NCI-H2029 treated with DMSO at 0.1 percent for 48 hours (cell line): ENCODE measurements at places on chromosomes 2 and 18.

DNA sequence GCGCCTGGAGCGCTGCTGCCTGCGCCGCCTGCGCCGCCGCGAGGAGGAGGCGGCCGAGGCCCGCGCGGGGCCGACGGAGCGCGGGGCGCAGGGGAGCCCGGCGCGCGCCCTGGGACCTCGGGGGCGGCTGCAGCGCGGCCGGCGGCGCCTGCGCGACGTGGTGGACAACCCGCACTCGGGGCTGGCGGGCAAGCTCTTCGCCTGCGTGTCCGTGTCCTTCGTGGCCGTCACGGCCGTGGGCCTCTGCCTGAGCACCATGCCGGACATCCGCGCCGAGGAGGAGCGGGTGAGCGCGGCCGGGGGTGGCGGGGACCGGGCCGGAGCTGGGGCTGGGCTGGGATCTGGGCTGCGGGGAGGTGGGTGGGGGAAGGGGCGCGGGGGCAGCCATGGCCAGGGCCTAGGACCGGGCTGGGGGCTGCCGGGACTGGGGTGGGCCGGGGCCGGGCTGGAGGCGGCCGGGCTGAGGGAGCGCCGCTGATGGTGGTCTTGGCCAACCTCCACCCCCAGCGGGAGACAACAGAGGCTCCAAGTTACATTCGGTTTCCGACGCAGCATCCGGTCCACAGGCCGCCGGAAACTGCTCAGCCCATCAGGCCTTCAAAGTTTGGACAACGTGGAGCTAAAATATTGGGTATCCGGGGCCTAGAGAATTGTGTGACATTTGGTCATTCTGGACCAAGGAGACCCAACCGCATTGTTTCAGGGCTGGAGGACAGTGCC lies 66.4 kb downstream of the KCNG2 start:
- DNase-seq, result no peak

GRCh38 chr18:26271917-26272549 lies 45.8 kb downstream of the TAF4B start:
- no peak for DNase-seq

- no peak for DNase-seq
These were observed 69.1 kb downstream of the UXS1 start for GRCh38 chr2:106124905-106125549.

DNA sequence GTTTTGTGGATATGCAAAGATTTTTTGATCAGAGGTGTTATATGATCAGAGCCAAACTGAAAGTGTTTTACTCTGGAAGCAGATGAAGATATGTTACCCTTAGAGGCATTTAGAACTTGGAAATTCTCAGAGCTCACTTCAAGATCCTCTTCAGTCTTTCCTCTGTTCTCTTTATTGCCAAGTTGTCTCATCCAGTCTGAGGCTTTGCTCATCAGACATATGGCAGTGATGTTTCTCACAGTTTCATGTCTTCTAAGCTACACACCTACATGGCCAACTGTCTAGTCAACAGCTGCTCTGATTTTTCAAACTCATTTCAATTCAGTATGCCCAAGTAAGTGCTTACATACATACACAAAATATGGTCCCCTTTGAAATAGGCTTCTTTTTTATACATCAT lies 1504.3 kb upstream of the PIK3C3 start:
- DNase-seq, result no peak

DNA sequence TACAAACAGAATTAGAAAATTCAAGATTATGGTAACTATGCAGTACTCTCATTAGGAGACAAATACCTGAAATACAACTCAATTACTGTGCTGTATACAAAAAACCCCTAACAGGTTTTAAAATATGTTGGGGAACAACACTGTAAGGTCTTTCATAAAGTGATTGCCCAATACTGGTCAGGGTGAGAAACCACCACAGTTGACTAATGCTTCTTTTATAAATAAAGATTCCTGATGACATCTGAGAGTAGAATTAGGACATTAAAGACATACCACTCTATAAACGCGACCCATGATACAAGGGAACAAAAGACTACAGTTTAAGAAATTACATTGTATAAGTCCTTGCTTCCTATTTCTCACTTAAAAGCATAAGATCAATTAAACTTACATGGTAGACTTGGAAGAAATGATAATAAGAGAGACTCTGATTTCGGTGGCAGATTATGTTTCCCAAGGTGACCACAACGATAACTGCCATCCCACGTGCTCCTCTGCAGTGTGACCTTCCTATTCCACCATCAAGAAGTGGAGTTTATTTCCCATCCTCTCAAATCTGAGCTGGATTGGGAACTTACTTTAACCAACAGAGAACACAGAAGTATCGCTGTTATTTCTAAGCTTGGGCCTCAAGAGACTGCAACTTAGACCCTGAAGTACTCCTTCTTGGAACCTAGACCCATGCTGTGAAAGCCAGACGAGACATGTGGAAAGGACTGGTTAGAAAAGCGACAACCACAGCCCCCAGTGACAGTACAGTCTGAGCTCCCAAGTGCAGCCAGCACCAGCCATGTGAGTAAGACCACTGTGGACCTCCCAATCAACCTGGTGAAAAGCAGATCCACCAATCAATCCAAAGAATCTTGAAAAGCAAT lies 52.3 kb downstream of the ZNF521 start:
- DNase-seq, result no peak

GRCh38 chr18:59232309-59233016 lies 12.5 kb downstream of the GRP start:
- DNase-seq, result no peak

DNA sequence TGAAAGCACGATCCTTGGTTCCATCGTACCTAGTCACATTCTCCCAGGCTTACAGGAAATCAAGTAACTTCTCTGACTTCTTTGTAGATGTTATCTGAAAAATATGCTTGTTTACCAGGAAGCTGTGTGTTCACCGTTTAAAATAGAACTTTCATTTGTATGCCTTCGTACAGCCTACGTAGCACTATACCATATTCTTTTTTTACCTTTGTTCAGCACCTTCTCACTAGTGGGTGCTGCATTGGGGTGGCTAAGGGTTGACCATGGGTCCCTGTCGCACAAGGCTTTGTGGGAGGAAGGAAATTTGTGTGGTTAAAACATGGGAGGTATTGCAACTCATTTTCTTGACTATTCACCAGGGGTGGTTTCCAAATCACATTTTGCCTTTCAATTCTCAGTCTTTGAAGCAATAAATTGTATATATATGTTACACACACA lies 16.6 kb downstream of the MALT1 start:
- no peak for DNase-seq

- DNase-seq, result no peak
These were observed 109.8 kb downstream of the UPP2 start for GRCh38 chr2:158211502-158211901.

GRCh38 chr2:240815761-240816583 lies 4.0 kb downstream of the KIF1A start:
- no peak for DNase-seq

DNA sequence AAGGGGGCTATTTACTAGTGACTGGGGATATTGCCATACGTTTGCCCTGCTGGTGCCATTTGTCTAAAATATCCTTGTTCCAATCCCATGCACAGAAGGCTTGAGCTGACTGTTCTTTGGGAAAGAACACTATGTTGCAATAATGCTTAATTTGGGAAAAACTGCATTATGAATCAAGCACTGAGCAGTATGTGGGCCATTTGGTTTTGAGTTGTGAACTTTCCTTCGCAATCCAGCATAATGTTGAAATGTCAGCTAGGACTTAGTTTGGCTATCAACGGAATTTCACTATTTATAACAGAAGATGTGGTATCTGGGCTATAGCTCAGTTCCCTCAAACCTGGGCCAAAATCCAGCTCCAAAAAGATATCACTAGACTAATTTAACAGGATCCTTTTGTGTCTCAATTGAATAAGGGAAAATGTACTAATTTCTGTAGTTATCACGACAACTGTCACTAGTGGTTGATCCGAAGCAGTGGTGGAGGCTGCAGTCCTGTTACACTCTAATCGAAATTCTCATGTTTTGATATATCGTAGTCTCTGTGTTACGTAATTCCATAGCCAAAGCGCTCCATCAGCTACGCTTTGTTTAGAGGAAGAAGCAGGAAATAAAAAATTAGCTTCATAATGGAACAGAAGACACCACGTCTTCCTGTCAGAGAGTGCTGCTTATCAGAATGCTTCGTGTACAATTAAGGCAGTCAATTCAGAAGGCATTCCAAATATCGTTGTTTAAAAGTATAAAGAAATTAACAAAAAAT lies 686.8 kb upstream of the SALL3 start:
- no peak for DNase-seq

DNA sequence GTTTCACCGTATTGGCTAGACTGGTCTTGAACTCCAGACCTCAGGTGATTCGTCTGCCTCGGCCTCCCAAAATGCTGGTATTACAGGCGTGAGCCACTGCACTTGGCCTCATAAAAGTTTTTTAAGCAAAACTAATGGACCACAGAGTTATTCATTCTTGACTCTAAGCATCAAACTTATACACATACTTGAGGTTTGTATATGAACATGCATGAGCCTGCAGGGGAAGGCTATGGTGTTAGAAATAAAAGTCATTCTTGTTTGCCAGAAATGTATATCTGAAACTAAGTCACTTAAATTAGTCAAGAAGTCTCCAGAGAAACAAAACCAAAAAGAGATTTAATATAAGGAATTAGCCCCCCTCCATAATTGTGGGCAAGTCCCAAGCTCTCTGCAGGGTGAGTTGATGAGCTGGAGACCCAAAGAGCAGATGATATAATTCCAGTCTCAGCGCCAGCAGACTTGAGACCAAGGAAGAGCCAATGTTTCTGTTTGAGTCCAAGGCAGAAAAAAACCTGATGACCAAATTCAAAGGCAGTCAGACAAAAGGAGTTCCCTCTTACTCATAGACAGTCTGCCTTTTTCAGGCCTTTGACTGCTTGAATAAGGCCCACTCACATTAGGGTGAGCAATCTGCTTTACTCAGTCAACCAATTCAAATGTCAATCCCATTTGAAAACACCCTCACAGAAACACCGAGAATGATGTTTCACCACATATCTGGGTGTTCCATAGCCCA lies 69.0 kb upstream of the DSG1 start:
- DNase-seq, result no peak

DNA sequence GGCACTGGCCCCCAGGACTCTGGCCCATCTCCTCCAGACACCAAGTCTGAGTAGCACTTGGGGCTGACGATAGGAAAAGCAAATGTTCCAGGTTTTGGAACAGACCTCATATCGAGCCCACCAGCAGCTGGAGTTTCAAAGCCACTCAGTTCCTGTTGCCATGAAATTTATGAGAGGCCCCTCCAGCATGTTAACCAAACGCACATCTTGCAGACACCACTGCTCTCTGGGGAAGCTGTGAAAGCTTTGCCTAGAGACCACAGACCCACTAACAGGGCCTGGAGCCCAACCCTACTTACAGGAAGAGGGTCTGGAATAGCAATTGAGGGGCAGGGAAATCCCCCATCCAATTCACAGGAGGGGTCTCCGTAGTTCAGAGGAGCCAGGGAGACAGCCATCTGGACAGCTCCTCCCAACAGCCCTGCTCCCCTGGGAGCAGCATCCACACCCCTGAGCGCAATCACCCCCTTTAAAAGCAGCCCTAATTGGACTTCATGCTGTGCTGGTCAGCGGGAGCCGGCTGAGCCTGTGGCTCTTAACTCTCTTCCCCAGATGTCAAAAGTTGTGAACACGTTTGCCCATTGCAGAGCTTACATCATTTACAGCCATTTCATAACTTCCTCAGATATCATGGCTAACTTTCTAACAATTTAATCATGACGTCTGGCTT lies 81.3 kb downstream of the TGFA start:
- no peak for DNase-seq

DNA sequence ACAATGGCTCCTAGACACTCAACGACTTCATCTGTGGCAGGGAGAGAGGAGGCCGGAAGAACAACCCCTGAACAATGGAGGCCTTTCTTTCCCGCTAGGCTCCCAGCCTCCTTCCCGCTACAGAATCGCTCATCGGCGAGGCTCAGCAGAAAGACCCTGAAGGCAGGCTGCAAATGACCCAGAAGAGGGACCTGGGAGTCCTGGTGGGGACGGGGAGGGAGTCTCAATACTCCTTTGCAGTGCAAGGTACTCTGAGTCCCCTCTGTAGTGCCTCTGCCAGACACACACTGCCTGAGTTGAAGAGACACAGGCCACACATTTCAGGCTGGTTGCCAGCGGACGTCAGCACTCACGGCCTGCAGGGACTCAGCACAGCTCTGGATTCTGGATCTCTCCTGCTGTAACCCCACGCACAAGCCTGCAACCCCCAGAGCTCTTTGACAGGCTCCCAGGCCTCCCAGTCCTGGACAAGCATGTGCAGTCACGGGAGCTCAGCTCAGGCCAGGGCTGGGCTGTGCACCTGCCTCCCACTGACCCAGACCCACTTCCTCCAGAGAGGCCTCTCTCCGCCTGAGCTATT lies 6.1 kb downstream of the GPR17 start:
- no peak for DNase-seq

- no peak for DNase-seq
These were observed 39.6 kb upstream of the NEMP2 start for GRCh38 chr2:190574169-190574568.

GRCh38 chr2:109218087-109218791 lies 89.2 kb downstream of the SH3RF3 start:
- peak; percentile 40 for DNase-seq

GRCh38 chr2:23420091-23420839 lies 35.3 kb downstream of the KLHL29 start:
- DNase-seq, result no peak

- no peak for DNase-seq
These were observed 57.0 kb upstream of the ACYP2 start for GRCh38 chr2:54058449-54058848.

GRCh38 chr2:204197336-204198005 lies 260.9 kb downstream of the ICOS start:
- DNase-seq, result no peak

DNA sequence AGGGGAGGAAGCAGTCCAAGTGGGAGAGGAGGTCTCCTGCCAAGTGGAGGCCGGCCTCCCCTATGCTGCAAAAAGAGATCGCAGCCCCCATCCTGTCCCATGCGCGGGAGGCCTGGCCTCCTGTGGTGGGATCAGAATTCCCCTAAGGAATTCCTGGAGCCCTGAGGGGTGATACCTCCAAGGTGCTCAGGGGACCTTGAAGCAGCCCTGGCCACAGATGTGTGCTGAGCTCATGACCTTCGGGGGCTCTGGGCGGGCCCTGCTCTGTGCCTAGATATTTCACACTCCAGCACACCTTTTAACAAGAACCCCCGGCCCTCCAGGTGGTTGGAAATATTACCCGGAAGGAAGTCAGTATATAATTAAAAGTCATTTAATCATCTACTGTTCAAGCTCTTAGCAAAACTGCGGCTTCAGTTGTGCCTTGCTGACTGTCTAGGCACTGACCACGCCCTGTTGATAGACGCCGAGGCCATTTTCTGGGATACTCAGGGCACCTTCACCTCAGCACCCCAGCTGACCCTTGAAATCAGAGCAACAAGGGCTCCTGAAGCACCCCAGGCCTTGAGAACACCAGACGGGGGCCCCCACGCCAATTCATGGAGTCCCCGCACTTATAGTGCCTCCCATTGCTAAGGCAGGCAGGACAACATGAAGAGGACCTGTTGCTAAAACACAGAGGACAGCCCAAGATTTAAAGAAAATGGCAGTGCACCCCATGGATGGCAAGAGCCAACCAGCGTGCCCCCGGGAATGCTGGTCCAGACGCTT lies 119.1 kb downstream of the NDUFA10 start:
- no peak for DNase-seq

DNA sequence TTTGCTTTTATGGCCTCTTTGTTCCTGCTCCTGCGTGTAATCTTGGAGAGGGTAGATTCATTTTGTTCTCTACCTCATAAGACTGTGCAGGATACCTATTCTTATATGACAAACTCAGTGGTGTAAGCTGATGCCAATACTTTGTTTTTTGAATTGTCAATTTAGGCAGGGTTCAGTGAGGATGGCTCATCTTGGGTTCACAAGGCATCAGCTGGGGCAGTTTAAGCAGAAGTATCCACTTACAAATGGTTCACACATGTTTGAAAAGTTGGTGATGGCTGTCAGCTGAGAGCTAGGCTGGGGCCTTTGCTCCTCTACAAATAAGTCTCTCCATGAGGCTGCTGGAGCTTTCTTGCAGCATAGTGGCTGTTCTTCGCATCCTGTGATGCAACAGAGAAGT lies 920.6 kb upstream of the PIK3C3 start:
- DNase-seq, result no peak
